Ovary (tissue), 10 donors: ENCODE measurements at places on chromosomes 2 and 18. TPM values are rescaled to one million over a fixed set of nuclear protein-coding genes. Genes with fewer than 3 reads are reported as not detected.
A peak's percentile ranks its signal among the peaks of the same experiment; 100 is the strongest.

Gene PJVK
- total RNA-seq, result 7.3 TPM

DNA sequence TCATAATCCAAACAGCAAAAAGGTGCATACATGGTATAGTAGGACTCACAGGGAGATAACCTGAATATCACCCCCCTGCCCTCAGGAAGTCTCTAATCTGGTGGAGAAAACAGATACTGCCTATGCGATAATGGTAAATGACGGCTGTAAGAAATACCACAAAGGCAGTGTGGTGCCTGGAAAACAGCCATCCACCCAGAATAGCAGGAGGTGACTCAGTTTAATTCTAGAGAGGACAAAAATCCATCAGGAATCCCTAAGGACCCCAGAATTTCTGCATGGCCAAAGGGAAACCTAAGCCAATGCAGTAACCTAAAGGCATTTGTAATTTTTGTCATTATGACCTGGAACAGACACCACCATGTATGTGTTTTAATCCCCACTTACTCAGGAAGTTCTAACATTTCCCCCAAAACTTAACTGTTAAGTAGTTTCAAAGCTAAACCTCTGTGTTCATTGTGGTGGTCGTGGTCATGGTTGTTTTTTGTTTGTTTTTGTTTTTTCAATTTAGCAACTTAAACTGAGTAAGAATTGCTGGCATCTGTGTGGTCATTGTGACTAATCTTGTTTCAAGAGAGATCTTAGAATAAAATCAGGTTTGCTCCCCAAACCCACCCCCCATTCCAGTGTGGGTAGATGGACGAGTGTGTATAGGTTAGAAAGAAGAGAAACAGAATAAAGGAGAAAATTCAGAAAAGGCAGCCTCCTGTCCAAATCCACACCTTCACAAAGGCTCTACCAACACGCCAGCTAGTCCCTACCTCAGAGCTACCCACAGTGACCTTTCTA is 121.5 kb upstream of the CDCA7 start:
- no peaks in the 10 kb centered on the region for H3K36me3 ChIP-seq
- H3K27me3 ChIP-seq, result no peaks in the 10 kb centered on the region
- no peak overlapping the region for H3K4me3 ChIP-seq

Gene KYNU
- 0.48 TPM for total RNA-seq

DNA sequence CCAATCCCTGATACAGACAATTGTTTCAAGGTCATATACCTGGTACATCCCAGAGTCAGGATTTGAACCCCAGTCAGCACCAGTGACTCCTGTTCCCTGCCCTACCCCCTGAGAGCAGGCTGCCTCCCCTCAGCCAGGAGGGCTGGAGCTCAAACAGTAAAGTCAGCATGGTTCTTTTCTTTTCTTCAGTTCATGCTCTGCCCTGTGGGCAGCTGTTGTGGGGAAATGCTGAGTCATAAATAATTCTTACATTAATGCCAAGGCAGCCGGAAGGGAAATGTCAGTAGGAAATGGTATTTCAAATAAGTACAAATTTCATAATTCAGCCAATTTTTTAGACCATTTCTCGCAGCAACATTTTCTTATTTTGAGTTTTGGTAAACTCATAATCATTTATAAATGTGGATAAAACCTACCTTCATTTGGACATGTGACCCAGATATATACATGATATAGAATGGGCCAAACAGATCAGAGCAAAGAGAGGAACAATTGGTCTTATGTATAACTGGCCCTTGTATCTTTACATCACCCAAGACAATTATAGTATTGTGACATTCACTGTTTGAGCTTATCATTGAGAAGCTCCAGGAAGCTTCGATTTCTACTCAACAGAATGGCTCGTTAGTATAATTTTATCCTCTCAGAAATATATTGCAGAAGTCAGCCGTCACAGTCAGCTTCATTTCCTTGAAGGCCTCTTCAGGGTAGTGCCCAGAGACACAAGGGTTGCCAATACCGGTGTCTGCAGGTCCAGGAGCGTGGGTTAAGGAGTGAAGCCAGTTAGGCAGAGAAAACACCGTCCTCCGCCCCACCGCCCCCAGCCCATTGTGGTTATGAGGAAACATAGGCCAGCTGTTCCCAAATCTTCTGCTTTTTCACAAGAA is 28.0 kb upstream of the SCYGR1 start:
- no peaks in the 10 kb centered on the region for H3K36me3 ChIP-seq
- H3K27me3 ChIP-seq, result no peaks in the 10 kb centered on the region
- no peak overlapping the region for H3K4me3 ChIP-seq
- H3K4me1 ChIP-seq, result peaks cover 2% of the 10 kb centered on the region
- peak overlapping the region; percentile 36 for H3K27ac ChIP-seq

GRCh38 chr2:137467246-137467862 is 496.9 kb upstream of the HNMT start:
- no peak for DNase-seq
- H3K4me1 ChIP-seq, result no peaks in the 10 kb centered on the region
- no peak overlapping the region for H3K4me3 ChIP-seq
- no peaks in the 10 kb centered on the region for H3K27me3 ChIP-seq
- no peak overlapping the region for H3K27ac ChIP-seq

GRCh38 chr18:70421471-70422390 is 132.9 kb downstream of the SOCS6 start:
- no peaks in the 10 kb centered on the region for H3K27me3 ChIP-seq
- H3K4me3 ChIP-seq, result no peak overlapping the region
- no peak overlapping the region for H3K27ac ChIP-seq
- H3K36me3 ChIP-seq, result no peaks in the 10 kb centered on the region

DNA sequence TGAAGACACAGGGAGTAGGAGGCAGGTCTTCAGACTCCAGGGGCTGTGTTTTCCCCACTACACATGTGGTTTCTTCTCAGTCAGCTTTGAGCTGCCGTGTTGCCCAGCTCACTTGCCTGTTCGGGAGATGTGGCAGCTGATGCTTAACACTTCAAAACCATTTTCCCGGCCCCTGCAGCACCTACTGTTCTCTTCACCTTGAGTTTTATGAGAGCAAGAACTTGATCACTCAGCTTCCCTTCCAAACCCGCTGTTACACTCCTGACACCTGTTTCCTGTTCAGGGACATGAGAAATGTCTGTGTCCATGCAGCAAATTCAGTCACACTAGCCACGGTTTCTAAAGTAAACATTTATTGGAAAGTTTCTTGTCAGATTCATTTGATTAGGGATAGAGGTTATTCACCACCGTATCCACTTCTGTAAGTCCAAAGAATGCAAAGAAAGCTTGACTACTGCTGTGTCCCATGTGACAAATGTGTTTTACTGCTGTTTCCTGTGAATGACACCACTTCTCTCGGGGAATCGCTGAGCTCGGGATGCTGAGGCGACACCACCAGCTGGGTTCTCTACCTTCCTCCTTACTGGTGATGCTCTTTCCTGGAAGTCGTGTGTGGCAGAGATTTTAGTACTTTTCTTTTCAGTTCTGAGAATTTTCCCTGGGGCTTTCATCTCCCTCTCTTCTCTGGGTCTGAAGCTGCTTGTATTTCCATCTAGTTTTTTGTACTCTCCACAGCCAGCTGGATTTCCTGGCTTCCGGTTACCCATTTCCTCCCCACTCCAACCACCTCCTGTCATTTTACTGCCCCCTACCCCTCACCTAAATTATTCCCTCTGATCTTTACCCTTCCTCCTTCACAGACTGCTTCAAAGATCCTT is 91.7 kb downstream of the KLF7 start:
- no peaks in the 10 kb centered on the region for H3K36me3 ChIP-seq
- peaks cover 12% of the 10 kb centered on the region for H3K4me1 ChIP-seq
- no peak overlapping the region for H3K4me3 ChIP-seq

DNA sequence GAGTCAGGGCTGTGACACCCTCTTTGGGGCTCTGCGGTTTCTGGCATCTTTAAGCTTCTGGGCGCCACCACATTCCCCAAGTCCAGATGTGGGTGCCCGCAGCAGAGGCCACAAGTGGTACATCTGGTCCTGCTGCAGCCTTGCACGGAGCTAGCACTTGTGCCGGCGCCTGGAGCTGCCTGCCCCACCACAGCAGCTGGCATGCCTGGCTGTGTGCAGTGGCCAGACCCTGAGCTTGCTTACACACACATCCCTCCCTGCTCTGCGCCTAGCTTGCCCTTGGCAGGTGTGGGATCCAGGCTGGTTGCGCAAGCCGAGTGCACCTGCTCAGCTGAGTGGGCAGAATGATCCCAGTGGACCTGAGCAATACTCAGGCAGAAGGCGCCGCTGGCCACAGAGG is 27.3 kb downstream of the SLC4A10 start:
- no peaks in the 10 kb centered on the region for H3K4me1 ChIP-seq
- H3K36me3 ChIP-seq, result no peaks in the 10 kb centered on the region
- peak; percentile 3 for DNase-seq

DNA sequence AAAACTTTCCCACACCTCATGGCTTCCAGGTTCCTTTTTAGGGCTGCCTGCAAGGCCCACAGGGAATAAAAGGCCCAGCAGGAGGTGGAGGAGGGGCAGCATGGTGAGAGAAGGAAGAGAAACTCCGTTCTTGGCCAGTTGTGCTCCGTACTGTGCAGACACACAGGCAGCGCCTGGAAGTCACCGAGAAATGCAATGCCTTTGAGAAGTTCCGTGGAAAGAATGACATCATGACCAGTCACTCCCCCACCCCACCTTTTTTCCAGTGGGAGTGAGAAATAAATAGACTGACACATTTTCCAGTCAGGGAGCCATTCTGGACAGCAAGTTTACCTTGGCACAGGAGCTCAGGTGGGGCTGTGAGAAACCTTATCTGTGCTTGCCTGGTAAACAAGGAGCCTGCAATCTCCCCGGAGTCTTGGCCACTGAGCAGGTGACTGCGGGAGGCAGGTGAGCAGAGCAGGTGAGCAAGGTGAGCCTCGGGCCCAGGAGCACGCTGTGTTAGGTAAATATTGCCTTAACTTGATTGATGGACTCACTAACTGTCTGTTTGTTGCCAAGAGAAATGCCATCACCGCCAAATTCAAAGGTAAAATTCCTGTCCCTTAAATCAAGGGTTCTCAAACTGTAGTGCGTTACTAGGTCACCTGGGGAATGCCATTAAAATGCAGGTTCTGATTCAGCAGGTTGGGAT is 13.5 kb upstream of the LBH start:
- no peaks in the 10 kb centered on the region for H3K27me3 ChIP-seq
- no peaks in the 10 kb centered on the region for H3K4me1 ChIP-seq
- no peaks in the 10 kb centered on the region for H3K36me3 ChIP-seq
- no peak overlapping the region for H3K27ac ChIP-seq

Gene SPEG
- total RNA-seq, result 24.8 TPM

GRCh38 chr18:46723856-46724415 is 32.9 kb downstream of the ST8SIA5 start:
- no peaks in the 10 kb centered on the region for H3K36me3 ChIP-seq
- peaks cover 2% of the 10 kb centered on the region for H3K4me1 ChIP-seq
- no peaks in the 10 kb centered on the region for H3K27me3 ChIP-seq
- DNase-seq, result no peak
- H3K27ac ChIP-seq, result no peak overlapping the region
- no peak overlapping the region for H3K4me3 ChIP-seq

Gene SPAST
- total RNA-seq, result 18.3 TPM

GRCh38 chr2:172137943-172138342 is 35.2 kb upstream of the DLX2 start:
- no peaks in the 10 kb centered on the region for H3K27me3 ChIP-seq
- H3K4me1 ChIP-seq, result no peaks in the 10 kb centered on the region
- H3K4me3 ChIP-seq, result no peak overlapping the region

Gene EFHD1
- 50.2 TPM for total RNA-seq

- no peaks in the 10 kb centered on the region for H3K27me3 ChIP-seq
- H3K4me1 ChIP-seq, result no peaks in the 10 kb centered on the region
- H3K27ac ChIP-seq, result no peak overlapping the region
- no peak overlapping the region for H3K4me3 ChIP-seq
- H3K36me3 ChIP-seq, result no peaks in the 10 kb centered on the region
- no peak for DNase-seq
Observed at GRCh38 chr2:157261199-157261782, 3.8 kb downstream of the GALNT5 start.
